ENCODE measurements at places on chromosomes 4 and X.

DNA sequence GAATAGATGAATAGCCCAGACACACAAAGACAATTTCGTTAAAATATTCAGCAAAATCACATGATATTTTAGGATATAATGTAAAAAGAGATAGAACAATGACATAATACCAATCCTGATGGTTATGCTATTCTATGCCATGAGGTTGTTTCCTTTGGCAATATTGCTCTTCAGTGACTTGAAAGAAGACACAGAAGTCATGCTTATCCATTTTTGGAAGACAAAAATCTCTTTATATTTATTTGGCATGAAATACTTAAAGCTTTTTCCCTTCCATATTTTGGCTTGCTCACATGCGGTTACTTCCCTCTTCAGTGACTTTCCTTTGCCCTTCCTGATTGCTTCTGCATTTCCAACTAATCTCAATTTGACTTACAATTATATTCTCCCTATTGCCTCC lies 314.8 kb downstream of the IQCM start:
- no peak for DNase-seq

DNA sequence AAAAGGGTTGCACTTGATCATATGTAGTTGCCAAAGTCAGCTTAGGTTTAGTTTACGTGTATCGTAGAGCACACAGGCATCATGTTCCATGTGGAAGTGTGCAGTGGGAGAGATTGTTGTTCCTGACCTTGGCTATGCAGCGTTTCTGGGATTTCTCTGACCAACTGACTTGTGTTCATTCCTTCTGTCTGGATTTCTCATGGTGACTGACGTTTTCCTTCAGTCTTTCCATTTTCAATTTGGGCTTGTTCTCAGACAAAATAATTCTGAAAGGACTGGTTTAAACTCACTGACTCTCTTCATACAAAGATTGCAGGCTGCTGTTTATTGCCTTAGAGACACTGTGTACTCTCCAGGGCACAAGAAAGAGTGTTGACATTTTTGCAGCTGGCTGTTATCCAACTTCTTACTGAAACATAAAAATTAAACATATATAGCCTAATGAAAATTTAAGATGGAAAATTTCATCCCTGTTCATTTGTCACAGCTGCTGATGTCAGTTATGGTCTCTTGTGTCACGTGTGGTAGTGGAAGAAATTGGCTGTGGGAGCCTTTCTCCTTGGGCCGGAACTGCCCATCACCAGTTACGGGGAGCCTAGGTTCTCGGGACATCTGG lies 95.4 kb downstream of the TNIP2 start:
- DNase-seq = no peak

DNA sequence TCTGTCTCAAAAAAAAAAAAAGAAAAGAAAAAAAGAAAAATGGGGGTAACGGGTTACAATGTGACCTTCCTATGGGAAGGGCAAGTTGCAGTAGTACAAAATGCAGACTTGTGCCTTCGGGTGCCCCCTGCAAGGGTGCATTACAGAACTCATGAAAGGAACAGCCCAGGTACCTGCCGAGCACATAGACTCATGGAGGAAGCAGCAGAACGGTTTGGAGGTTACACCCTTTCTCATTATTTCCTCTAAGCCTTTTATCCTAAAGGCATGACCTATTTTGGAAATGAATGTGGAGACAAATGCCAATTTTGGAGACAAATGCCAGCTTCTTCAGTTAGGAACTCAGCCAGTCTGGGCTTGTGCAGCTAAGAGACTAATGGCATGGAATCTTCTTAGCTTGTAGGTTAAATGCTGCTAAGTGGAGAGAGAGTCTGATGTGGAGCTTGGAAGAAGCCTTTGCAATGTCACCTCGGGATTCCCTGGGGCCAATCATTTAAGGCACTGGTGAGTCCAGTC lies 44.1 kb upstream of the PRKX start:
- DNase-seq = no peak

DNA sequence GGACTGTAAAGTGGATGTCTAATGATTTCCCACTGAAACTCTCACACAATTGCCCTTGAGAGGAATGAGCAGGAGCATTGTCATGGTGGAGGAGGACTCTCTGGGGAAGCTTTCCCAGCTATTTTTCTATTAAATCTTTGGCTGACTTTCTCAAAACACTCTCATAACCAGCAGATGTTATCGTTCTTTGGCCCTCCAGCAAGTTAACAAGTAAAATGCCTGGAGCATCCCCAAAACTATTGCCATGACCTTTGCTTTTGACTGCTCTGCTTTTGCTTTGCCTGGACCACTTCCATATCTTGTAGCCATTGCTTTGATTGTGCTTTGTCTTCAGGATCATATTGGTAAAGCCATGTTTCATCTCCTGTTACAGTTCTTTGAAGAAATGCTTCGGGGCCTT lies 120.2 kb upstream of the PDE5A start:
- DNase-seq = no peak

DNA sequence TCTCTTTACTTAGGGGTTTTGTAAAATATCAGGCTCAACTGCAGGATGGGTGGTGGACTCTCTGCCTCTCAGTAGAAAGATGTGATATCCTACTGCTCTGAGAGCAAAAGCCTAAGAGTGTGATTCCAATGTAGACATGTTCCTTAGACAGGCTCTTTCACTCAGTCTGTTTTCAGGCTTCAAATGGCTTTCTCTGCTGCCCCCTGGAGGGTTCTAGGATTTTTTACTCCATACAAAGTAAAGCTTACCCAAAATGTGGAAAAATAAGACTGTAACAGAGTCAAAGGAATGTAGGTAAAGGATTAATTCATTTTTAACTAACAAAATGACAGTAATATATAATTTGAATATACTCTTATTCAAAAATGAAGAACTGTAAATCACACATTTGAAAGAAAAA lies 32.1 kb downstream of the ZGRF1 start:
- no peak for DNase-seq

GRCh38 chr4:123640271-123640670 lies 243.7 kb downstream of the SPRY1 start:
- no peak for DNase-seq

DNA sequence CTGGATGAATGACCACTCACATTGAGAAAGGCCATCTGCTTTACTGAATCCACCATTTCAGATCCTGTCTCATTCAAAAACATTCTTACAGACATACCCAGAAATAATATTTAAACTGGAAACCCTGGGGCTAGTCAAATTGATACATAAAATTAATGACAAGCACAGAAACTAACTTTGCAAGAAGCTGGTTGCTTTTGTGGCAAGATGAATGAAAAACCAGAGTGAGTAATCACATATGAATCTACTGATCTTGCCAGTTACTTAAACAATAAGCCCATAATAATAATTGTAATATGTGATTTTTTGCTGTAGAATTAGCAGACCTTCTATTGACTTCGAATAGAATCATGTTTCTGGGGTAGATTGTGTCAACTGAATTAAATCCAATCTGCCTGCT lies 235.1 kb downstream of the PPARGC1A start:
- DNase-seq = no peak

GRCh38 chr4:140019619-140020347 lies 134.2 kb downstream of the MAML3 start:
- no peak for DNase-seq

GRCh38 chr4:84164201-84164600 lies 334.9 kb downstream of the NKX6-1 start:
- no peak for DNase-seq

GRCh38 chr4:112282860-112283667 lies 2.6 kb downstream of the TIFA start:
- DNase-seq = no peak
